Small intestine (tissue), 16 donors: ENCODE measurements at places on chromosomes 4 and X.

DNA sequence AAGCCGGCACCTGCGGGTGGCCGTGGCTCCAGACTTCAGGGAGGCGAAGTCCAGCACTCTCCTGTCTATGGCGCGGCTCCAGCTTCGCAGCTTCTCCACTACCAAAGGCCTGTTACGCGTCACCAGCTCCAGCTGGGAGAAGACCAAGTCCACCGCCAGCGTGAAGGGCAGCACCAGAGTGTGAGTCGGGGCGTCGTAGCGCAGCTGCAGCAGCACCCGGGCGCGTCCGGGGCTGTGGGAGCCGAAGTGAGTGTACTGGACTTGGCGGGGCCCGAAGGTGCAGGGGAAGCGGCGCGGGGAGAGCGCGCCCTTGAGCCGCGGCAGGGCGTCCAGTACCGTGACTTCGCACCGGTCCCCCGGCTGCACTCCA, 444 bp downstream of the FREM3 start:
- no peak for DNase-seq

DNA sequence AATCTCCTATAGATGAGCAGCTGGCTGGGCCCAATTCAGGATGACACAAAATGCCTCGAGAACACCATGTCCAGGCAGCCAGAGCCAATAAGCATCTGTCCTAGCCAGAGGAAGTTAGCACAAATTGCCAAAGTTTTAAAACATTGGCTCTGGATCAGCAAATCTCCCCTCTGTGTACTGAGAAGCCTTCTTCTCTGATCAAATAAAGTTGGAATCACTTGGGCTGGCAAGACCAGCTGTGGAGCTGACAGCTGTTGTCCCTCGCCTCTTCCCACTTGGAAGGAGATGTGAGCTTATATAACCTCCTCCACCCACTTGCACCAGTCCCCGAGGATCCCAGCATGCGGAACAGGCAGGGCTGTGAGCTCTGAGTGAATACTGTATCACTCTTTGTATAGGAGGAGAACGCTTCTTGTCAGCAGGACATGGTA, 183.9 kb downstream of the OPHN1 start:
- DNase-seq, result no peak

GRCh38 chrX:40168480-40169011, 70.8 kb upstream of the BCOR start:
- DNase-seq, result no peak

- no peak for DNase-seq
Measured at GRCh38 chr4:3197366-3198105, 51.4 kb upstream of the MSANTD1 start.

GRCh38 chr4:37623125-37623524, 63.1 kb downstream of the RELL1 start:
- no peak for DNase-seq

DNA sequence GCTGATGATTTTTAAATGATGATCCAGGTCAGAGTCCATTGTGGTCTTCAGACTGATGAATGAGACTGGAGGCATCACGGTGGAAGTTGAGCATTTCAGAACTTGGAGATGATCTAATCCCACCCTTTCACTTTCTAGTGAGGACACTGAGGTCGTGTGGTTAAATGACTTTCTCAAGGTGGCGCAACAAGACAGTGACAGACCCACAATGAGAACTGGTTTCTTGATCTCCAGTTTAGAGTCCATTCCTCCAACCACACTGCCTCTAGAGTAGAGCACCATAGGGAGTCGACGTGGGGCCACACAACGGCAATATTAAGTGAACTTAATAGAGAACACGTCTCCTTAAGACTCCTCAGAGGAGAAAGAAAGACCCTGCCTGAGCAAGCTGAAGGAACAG, 381.0 kb downstream of the UNC5C start:
- no peak for DNase-seq

DNA sequence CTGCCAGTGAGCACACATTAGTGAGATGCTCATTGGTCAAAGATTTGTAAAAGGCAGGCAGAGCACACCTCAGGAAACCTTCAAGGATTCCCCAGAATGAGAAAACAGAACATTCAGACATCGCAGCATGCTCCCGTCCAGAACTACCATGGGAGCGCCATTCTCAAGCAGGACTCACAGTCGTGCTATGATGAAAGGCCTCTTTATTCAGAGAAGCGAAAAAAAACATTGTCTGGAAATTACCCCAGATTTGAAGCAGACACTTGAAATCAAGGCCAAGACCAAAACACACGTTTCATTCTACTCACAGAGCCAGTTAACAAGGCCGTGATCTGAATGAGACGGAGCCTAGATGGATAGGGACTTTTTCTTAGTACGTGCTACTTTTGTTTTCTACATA, 961.8 kb upstream of the TENM3 start:
- no peak for DNase-seq

DNA sequence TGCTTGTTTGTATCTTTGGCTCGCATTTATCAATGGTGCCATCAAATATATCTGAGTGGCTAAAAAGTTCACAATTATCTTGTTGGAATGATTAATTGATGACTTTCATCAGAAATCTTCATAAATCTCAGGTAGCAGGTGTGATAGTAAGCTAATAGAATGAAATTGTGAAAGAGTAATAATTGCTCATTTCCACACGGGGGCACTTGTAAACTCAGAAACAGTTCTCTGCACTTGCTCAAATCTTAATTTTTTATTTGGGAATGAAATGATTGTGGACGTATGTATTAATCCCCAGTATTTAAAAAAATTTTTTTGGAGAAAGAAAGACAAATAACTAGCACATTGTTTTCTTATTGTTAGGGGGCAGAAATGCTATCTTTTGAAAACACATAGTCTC, 132.8 kb downstream of the DTHD1 start:
- no peak for DNase-seq

DNA sequence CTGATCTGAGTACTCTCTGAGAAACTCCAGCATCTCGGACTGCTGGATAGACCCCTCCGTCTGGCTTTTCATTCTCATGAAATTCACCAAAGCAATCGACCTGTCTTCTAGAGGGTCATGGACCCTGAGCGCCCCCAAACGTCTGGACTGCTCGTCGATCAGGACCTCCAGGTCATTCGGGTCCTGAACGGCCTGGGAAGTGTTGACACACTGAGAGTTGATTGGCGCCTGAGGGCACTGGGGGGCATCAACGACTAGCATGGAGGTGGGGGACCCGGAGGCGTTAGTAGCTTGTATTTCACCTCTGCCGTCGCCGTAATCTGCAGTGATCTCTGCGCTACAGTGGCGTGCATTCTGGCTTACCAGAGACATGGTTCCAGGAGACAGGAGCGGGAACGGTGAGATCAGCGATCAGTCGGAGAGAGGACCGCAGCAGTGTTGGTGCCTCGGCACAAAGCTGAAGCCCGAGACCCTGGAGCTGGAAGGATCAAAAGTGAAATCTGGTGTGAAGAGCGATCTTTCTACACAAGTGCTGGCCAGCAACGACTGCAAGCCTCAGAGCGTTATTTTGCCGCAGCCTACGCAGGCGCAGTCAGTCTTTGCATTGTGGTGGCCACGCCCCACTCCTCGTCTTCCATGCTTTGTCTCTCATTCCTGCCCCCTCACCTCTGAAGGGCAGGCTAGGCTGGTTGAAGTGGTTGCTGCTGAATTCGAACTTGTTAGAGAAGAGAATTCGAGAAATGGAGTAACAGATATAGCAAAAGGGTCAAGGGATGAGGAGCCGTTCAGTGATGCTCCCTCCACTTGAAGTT, at the start of gene MAGEE2:
TSS of gene MAGEE2 (minus strand) at position 575 of the 812 bp plus-strand sequence. CDS start at position 372, 203 bp downstream.
- DNase-seq, result peak; percentile 1

DNA sequence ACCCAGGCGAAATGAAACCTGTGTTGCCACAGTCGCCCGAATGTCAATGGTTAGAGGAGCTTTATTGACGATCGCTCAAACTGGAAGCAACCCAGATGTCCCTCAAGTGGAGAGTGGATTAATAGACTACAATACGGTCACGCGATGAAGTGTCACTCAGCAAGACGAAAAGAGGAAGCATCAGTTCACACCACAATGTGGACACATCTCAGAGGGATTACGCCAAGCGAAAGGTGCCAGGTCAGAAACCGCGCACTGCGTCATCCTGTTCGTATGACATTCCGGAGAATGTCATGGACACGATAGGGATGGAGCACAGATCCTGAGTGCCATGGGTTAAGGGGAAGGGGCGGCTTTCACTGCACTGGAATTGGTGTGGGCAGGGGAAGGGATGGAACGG, 111.7 kb downstream of the HMX1 start:
- DNase-seq, result no peak

GRCh38 chr4:184147858-184148737, 69.6 kb downstream of the ENPP6 start:
- DNase-seq, result no peak

DNA sequence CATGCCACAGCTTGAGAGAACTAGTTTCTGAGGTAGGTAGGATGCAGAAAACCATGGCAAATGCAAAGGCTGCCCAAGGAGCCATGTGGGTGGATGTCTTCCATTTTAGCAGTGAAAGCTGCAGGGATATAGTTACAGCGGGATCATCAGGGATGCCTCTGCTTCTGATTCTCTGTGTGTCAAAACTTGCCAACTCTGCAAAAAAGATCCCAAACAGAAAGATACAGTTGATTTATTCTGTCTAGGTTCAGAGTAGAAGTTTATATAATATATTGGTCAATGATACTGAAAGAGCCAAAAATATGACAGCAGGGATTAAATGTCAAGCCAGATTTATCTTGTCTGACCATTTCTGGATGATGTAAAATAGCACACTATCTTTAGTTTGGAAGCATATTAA, 42.4 kb upstream of the SFRP2 start:
- no peak for DNase-seq

GRCh38 chrX:38045538-38046096, 39.3 kb downstream of the SYTL5 start:
- peak; percentile 5 for DNase-seq

DNA sequence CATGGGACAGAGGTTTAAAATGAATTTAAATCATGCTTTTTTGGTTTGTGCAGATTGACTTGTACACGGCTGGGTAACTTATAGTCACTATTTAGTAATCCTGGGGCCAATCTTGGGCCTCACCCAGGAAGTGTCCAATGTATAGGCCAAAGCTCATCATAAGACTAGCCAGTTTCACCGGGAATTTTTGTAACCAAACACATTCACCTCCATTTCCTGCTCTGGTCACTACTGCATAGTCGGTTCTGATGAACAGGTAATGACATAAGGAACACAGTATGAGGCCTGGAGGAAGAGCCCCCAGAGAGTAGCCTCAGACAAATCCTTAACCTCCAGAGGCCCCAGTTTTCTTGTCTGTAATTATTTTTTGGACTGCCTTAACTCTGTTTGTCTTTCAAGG, 81.9 kb downstream of the HPRT1 start:
- DNase-seq, result no peak

GRCh38 chr4:23884741-23885140, 5.1 kb downstream of the PPARGC1A start:
- no peak for DNase-seq

DNA sequence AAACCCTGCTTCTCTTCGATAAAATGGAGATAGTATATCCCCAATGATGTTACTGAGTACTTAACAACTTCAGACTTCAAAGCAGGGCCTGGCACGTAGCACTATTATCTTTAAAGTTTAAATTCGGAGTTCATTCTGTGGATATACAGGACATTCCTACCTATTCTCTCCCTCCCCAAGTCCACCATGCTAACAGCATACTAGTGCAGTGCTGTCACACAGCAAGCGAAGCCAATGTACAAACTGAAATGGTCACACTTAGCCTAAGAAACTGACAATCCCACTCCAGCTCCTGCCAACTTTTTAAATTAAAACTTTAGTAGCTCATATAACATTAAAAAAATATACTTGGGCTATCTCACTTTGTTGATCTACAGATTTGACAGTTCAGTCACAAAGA, 1.2 kb upstream of the DNAJB14 start:
- DNase-seq, result peak; percentile 7

- DNase-seq, result no peak
Measured at GRCh38 chrX:39096599-39096998, 295.3 kb downstream of the MID1IP1 start.

DNA sequence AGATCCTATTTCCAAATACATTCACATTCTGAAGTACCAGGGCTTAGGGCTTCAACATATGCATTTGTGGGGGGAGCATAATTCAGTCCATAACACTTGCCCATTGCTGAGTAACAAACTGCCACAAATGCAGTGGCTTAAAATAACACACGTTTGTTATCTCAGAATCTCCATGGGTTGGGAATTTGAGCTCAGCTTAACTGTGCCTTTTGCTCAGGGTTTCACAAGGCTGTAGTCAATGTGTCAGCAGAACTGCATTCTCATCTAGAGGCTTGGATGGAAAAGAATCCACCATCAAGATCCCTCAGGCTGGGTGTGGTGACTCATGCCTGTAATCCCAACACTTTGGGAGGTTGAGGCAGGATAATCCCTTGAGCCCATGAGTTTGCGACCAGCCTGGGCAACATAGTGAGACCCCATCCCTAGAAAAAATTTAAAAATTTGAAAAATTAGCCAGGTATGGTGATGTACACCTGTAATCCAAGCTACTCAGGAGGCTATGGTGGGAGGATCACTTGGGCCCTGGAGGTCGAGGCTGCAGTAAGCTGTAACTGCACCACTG, 25.8 kb upstream of the TBL1X start:
- no peak for DNase-seq

DNA sequence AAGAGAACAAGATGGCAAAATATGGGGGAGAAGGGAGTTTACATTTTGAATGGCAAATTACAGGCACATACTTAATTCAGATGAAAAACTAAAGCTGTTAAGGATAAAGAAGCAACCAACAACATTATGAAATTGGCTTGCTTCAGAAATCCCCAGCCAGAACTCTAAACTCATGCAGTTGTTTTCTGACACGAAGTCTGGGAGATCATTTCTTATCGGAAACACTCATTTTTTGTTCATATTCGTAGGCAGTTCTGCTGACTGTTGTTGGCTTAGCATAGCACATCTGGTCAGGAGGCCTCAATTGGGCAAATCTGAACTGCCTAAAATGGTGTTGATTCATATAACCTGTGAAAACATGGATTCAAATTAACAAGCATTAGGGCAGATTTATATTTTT, 33.0 kb upstream of the ARHGAP6 start:
- DNase-seq, result no peak
